ENCODE measurements at places on chromosomes 1 and 21. TPM values are rescaled to one million over a fixed set of nuclear protein-coding genes. Genes with fewer than 3 reads are reported as not detected.

- no peaks in the 10 kb centered on the region for H3K36me3 ChIP-seq
- DNase-seq = no peak
- H3K4me3 ChIP-seq = no peak overlapping the region
These were observed 306.3 kb upstream of the POU3F1 start for GRCh38 chr1:38352869-38353268.

DNA sequence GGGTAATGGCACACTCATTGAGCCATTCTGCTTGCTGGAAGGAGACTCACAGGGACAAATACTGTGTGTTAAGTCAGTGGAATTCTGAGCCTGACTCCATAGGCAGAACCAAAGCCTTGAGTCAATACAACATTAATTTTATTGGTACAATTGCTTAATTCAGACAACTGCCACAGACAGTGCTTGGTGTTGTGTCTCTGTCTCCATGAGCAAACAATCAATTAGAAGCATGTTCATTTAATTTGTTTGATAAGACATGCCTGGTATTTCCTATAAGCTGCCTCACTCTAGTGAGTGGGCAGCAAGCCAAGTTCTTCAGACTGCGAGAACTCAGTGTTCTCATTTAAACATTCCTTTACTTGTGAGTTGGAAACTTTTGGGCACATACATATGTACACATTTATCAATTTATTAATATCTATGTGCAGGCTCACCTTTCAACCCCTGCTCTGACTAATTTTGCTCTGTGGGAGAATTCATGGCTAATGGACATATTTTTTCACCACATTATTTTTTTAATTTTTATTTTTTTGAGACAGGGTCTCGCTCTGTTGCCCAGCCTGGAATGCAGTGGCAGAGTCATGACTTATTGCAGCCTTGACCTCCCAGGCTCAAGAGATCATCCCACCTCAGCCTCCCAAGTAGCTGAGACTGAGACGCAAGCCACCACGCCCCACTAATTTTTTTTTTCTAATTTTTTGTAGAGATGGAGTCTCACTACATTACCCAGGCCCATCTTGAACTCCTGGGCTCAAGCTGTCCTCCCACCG lies 4.5 kb upstream of the SRSF10 start:
- H3K4me3 ChIP-seq = no peak overlapping the region
- no peaks in the 10 kb centered on the region for H3K36me3 ChIP-seq
- H3K27me3 ChIP-seq = no peaks in the 10 kb centered on the region
- H3K27ac ChIP-seq = no peak overlapping the region
- peaks cover 4% of the 10 kb centered on the region for H3K4me1 ChIP-seq
- DNase-seq = no peak

The C4BPA gene
- not detected for total RNA-seq

The EYA3 gene
- total RNA-seq = 33.9 TPM
